Esophagus squamous epithelium (tissue), 5 donors: ENCODE measurements at places on chromosomes 11 and 22.

DNA sequence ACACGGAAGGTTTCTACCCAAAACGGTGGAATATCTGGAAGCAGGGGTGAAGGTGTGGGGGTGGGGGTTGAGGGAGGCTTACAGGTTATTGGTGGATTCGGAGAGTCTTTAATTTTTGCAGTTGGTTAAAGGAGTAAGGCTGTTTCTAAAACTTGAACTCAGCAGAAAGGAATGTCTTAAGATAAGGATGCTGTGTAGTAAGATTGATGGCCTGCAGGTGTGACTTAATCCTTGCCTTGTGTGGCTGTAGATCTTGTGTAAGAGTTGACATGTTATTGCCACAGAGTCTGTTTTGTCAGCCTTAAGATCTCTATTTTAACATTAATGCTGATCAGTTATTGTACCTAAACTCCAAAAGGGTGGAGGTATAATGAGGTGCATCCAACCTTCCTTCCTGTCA, 16.4 kb upstream of the OR6M1 start:
- no peak for DNase-seq

GRCh38 chr11:2760196-2760871, 60.5 kb upstream of the KCNQ1OT1 start:
- DNase-seq: no peak

DNA sequence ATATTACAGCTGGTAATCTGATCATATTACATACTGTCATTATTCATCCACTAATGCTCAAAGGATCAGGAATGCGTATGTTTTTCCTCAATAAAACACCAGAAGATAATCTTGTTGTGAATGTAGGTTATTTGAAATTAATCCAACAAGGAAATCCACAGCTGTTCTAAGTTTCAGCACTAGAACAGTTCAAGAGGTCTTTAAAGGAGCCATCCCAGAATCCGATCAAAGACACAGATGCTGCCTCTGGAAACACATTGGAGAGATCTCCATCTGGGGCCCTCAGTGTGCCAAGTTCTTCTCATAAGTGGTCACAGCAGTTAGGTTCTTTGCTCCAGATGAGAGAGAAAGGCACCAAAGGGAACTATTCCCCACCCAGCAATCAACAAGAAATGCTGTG, 1955.1 kb upstream of the RAG2 start:
- DNase-seq: no peak

DNA sequence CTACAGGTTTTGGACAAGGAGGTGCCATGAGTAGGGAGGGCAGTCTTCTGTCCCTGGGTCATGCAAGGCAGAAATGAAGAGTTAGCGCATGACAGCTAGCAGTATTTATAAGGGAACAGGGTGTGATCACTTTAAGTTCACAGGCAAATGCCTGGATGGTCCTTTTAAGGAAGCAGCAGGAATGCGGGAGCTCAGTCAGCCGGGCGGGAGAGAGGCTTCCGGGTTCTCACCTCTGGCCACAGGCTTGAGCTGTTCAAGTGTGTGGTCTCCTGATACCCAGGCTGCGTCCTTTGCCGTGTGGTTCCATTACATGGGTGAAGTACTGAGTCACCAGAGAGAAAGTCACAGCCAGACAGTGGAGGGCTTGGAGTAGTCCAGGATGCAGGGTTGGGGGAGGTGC, 105.4 kb downstream of the BCR start:
- DNase-seq: no peak

DNA sequence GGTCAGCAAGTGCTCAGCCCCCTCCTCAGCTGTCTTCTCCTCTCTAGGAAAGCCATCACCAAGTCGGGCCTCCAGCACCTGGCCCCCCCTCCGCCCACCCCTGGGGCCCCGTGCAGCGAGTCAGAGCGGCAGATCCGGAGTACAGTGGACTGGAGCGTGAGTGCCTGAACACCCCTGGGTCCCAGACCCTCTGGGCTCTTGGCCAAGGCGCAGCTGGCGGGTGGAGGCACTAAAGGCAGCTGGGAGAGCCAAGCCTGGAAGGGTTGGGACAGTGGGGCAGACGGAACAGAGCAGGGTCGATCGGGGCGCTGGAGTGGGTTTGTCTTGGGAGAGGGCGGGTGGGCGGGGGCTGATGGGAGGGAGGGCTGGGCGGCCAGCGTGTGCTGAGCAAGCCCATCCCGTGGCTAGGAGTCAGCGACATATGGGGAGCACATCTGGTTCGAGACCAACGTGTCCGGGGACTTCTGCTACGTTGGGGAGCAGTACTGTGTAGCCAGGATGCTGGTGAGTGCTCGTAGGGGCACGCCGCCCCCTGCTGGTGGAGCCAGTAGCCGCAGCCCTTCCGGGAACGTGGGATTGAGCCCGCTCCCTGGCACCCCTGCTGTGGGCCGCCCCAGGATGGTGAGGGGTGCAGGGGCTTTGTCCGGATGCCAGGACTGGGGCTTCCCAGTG, 14.1 kb upstream of the MDK start:
- no peak for DNase-seq

DNA sequence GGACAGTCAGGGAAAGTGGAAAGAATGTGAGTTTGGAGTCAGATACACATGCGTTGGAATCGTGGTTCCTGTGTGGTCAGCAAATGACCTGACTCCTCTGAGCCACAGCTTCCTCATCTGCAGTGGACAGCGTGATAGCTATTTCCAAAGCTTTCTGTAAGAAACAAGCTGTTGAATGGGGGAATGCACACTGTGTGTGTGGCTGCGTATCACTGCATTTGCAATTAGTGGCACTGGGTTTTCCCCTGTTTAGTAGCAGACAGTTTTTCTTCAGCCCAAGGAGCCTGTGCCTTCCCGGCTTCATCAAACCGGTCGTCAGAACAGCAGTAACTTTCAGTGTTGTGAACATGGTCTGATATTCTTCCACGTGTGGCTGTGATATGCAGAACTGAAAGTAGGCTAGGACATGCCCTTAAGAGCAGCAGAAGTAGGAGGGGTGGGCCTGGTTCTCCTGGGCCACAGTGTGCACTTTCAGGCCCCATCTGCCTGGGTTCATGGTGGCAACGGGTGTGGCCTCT, 121.5 kb downstream of the RRAS2 start:
- no peak for DNase-seq

GRCh38 chr22:25896098-25896497, 154.1 kb downstream of the MYO18B start:
- DNase-seq: no peak

- no peak for DNase-seq
These were observed 65.8 kb downstream of the PARVB start for GRCh38 chr22:44089717-44090570.

DNA sequence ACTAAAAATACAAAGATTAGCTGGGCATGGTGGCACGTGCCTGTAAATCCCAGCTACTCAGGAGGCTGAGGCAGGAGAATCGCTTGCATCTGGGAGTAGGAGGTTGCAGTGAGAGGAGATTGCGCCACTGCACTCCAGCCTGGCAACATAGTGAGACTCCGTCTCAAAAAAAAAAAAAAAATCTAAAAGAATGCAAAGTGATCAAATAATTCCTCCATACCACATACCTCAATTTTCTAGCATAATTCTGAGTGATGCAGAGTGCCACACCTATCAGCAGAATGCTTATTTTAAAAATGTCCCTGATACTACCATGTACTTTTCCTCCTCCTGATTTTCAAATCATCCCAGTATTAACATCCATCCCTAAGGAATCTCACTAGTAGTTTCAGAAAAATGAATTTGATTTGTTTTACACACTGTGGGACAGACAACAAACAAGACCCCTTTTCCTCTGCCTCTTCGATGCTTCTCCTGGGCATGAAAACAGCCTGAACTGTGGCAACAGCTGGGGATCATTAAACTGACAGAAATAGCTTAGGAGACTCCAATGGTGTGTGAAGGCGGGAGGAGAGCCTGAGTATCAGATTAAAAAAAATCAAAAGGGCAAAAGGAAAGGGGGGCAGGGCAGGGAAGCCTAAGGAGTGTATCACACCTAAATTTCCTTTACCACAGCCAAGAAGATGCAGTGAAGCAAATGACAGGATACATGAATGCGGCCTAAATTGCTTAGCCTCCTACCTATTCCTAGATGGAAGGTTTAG, 114.7 kb downstream of the SGSM3 start:
- no peak for DNase-seq

DNA sequence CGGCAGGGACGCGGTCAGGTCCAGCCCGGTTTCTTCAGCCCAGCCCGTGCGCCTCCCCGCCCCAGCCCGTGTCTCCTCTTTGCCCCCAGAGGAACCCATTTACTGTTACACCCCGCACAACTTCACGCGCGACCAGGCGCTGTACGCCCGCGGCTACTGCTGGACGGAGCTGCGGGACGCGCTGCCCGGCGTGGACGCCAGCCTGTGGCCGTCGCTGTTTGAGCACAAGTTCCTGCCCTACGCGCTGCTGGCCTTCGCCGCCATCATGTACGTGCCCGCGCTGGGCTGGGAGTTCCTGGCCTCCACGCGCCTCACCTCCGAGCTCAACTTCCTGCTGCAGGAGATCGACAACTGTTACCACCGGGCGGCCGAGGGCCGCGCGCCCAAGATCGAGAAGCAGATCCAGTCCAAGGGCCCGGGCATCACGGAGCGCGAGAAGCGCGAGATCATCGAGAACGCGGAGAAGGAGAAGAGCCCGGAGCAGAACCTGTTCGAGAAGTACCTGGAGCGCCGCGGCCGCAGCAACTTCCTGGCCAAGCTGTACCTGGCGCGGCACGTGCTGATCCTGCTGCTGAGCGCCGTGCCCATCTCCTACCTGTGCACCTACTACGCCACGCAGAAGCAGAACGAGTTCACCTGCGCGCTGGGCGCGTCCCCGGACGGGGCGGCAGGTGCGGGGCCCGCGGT, 6.5 kb downstream of the PANX2 start:
- no peak for DNase-seq

DNA sequence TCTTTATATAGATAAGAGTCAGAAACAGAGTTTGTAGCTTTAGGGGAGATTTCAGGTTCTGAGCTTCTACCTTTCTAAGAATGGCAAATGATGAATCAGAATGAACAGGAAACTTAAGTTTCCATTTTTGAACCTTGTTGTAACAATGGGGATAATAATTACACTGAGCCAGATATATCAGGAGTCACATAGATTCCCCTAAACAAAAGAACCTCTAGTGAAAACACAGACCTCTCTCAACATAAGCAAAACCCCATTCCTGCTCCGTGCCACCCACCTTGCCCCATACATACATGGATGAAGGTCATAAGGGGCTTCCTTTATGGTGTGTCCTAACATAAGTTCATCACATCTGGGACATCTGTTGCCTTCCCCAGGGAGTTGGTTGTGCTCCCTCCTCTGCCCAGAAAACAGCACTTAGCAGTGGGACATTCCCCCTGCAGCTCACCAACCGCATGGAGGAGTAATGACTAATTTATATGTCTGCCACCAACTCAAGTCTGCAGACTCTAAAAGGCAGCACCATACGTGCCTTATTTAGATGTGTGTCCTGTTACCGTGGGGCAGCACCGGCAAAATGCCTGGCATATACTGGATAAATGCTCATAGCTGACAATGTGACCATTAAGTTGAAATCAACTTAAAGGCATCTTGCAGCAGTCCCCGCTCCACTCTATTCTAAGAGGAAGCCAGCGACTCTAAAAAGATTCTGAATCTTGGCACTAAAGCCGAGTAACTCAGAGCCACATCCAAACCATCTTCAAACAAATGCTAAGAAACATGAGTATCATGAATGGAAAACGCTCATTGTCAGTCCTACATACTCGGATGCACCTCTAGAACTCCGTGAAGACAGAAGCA, 8.0 kb downstream of the JAML start:
- no peak for DNase-seq

DNA sequence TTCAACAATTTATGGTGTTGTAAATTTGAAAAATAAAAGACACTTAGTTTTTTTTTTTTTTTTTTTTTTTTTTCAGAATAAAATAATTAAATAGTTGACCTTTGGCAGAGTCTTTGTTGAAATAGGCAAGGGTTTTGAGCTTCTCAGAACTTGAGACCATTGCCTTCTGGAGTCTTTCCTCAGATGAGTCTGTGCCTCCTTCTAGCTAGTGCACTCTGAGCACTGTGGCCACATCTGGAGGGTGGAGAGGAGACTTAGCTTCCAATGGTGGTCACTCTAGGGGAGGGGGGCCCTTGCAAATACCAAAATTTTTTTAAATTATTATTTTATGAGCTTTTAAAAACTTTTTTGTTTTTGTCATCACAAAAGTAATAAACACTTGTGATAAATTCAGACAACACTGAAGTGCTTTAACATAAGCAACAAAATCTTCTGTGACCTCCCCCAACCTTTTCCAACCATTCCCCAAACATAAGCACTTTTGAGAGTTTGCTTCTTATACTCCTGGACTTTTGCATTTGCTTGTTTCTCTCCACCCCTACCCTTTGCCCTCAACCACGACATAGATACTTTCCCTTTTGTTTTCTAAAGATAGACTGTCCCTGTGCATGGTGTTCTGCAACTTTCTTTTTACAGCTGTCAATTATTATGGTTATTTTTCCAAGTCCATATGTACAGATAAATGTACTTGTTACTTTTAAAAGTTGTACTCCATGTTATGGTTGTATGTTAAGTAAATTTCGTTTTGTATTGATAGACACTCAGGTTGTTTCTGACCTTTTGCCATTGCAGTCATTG, 41.1 kb downstream of the BMAL1 start:
- no peak for DNase-seq

DNA sequence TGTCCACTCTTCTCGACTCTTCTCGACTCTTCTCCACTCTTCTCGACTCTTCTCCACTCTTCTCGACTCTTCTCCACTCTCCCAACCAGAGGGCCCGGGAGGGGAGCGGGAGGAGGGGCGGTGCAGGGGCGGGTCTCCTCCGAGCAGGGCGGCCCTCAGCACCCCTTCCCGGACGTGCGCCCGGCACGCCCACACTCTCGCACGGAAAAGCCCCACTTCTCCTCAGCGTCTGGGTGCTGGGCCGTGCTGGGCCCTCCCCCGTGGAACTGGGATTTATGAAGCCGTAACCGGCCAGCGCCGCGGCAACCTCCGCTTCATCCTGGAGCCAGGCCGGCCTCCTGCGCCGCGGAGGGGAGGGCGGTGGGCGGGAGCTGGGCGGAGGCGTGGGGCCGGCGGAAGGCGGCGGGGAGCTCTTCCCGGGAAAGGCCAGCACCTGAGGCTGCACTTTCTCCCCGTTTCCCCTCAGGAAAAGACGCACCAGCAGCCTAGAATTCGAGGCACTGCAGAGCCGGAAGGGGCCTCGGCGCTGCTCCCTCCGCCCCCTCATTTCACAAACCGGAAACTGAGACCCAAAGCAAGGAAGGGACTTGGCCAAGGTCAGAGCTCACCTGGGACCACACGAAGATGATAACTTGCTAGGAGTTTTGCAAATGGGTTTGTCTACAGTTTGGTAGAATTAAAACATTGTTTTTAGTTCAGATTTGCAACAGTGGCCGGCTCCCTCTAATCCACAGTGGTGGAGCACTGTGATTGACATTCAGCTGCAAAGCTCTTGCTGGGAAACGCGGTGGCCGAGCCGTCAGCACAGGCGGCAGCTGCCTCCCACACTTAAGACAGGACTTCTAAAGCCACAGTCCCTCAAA, 31.6 kb upstream of the JAM3 start:
- no peak for DNase-seq

- DNase-seq: no peak
These were observed 111.3 kb downstream of the PLEKHA7 start for GRCh38 chr11:16902781-16903378.

GRCh38 chr11:75265851-75266531, 25.4 kb downstream of the TPBGL start:
- DNase-seq: no peak
